Tibial nerve (tissue), 4 donors: ENCODE measurements at places on chromosomes 2 and 18.

GRCh38 chr2:181364492-181365170 lies 92.6 kb upstream of the ITGA4 start:
- no peak overlapping the region for H3K27ac ChIP-seq
- DNase-seq: no peak
- H3K36me3 ChIP-seq: no peaks in the 10 kb centered on the region

- no peaks in the 10 kb centered on the region for H3K36me3 ChIP-seq
- DNase-seq: no peak
- H3K4me1 ChIP-seq: no peaks in the 10 kb centered on the region
- no peak overlapping the region for H3K27ac ChIP-seq
- no peak overlapping the region for H3K4me3 ChIP-seq
These were observed 1038.6 kb downstream of the SOCS6 start for GRCh38 chr18:71327441-71327840.

- DNase-seq: no peak
- H3K27ac ChIP-seq: no peak overlapping the region
- no peak overlapping the region for H3K4me3 ChIP-seq
- H3K27me3 ChIP-seq: no peaks in the 10 kb centered on the region
- H3K36me3 ChIP-seq: no peaks in the 10 kb centered on the region
These were observed 252.4 kb upstream of the ZNF521 start for GRCh38 chr18:25604196-25604893.

- H3K36me3 ChIP-seq: no peaks in the 10 kb centered on the region
- H3K4me1 ChIP-seq: peaks cover 10% of the 10 kb centered on the region
- peak overlapping the region; percentile 36 for H3K4me3 ChIP-seq
These were observed 1.1 kb upstream of the BOLL start for GRCh38 chr2:197786010-197786877.

DNA sequence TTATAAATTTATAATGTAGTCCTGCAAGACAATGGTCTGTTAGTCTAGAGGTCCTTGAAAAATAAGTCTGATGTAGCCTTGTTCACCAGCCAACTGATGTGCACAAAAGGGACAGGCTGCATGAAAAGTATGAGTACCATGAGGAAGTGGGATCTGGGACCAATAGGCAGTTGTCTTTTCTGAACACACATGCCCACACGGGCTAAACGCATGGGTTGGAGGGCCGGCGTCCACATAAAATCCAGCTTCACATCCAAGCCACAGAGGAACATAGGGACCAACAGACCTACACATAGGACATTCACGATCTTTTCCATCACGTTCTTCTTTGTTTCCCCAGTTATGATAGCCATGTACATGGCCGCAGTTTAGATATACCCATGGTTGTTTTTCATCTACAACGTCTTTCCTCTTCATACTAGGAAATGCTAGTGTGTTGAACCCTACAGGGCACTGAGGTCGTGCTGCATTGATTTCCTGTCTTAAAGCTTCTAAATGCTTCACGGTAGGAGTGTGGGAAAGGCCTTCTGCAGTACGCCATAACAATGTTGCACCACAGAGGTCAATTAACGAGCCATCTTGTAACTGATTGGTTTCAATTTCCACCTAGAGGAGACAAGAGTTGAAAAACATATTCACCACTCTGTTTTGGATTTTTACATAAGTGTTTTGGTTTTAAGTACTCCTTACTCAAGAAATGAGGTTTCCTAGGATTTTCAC lies 49.4 kb downstream of the PELI1 start:
- H3K27ac ChIP-seq: no peak overlapping the region
- H3K4me1 ChIP-seq: peaks cover 20% of the 10 kb centered on the region
- no peak for DNase-seq
- no peak overlapping the region for H3K4me3 ChIP-seq
- peaks cover 2% of the 10 kb centered on the region for H3K36me3 ChIP-seq
- no peaks in the 10 kb centered on the region for H3K27me3 ChIP-seq

DNA sequence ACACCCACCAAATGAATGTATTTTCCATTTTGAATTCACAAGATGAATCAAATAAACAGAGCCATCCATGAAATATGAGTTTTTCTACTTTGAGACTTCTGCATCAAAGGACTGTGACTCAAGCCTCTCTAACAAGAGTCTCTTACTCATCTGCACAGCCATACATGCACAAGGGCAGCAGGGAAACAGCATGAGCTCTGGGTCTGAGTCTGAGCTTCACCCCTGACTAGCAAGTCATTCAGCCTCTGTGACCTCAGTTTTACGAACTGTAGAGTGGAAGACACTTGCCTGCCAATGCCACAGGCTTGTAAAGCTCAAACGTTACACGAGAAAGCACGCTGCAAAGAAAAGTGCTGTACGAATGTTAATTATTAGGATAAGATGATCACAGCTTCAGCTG lies 42.9 kb downstream of the MREG start:
- H3K27me3 ChIP-seq: no peaks in the 10 kb centered on the region
- no peaks in the 10 kb centered on the region for H3K4me1 ChIP-seq
- DNase-seq: no peak
- H3K4me3 ChIP-seq: no peak overlapping the region
- H3K36me3 ChIP-seq: no peaks in the 10 kb centered on the region
- no peak overlapping the region for H3K27ac ChIP-seq

GRCh38 chr2:204871231-204871953 lies 326.1 kb downstream of the PARD3B start:
- H3K4me1 ChIP-seq: peaks cover 43% of the 10 kb centered on the region
- no peaks in the 10 kb centered on the region for H3K36me3 ChIP-seq
- H3K4me3 ChIP-seq: no peak overlapping the region
- no peaks in the 10 kb centered on the region for H3K27me3 ChIP-seq
- H3K27ac ChIP-seq: no peak overlapping the region
- DNase-seq: no peak

DNA sequence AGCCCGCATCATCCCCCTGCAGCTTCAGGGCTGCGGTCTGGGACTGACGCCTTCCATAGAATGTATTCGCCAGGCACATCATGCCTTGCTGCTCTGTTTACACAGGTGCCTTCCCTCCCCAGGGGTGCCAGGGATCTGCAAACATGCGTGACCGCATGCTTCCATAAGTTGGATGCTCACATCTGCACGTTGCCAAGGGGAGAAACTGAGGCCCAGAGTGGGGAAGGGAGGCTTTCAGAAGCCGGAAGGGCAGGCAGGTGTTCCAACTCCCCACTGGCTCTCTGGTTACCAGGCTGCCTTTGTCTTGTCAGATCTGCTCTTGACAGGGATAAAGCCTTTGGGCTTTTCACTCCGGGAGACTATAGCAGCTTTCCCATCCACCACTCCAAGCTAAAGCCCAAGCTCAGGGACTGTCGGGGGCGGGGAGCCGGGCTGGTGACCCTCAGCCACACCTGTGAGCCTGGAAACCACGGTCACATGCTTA lies 125.8 kb upstream of the TNP1 start:
- no peaks in the 10 kb centered on the region for H3K36me3 ChIP-seq
- H3K4me1 ChIP-seq: no peaks in the 10 kb centered on the region

DNA sequence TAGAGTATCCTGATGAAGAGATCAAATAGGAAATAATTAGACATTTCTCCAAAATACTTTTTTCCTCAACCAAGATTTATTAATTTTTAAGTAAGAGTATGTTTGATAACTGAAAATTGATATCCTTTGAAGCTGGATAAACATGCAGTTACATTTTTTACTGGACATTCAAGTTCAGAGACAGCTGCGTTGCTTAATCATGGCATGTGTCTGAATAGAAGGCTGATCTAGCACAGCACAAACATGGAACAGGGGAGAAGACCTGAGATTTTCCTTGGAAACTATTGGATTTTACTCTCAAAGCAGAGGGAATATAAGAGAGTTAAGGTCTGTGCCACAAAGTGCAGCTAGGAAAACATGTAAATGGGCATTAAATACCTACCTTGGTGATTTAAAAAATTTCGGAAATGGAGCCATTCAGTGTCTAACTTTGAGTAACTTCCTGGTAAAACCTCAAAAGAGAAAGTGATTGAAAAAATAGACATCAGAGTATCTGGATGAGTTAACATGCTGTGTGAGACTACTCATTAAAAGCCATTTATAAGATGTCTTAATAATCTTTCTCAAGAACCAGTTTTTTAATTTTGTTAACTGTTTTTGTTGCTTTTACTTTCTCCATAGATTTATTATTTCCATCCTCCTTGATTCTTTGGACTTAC lies 31.8 kb downstream of the CRIM1 start:
- no peaks in the 10 kb centered on the region for H3K27me3 ChIP-seq
- no peak for DNase-seq
- H3K27ac ChIP-seq: no peak overlapping the region
- no peak overlapping the region for H3K4me3 ChIP-seq

DNA sequence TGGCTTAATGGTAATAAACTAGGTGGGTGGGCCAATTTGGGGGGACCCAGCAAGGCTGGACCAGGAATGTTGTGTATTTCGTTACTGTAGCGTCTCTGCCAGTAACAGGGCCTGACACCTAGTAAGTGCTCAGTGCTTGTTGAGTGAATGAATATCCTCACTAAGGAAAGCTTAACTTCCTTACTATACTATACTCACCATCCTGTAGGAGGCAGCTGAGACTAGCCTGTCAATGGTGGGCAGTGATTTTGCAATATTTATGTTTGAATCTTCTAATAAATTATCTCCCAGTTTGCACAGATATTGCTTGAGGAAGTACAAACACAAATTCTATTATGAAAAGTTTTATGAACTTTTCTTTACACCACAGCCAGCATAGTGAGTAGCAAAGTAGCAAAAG lies 370.7 kb upstream of the SYT4 start:
- no peaks in the 10 kb centered on the region for H3K36me3 ChIP-seq
- H3K27me3 ChIP-seq: no peaks in the 10 kb centered on the region
- H3K4me3 ChIP-seq: no peak overlapping the region
- no peaks in the 10 kb centered on the region for H3K4me1 ChIP-seq
- H3K27ac ChIP-seq: no peak overlapping the region
- DNase-seq: no peak

GRCh38 chr2:96699021-96699420 lies 40.8 kb downstream of the LMAN2L start:
- no peak overlapping the region for H3K27ac ChIP-seq
- no peaks in the 10 kb centered on the region for H3K27me3 ChIP-seq
- no peaks in the 10 kb centered on the region for H3K4me1 ChIP-seq
- no peak overlapping the region for H3K4me3 ChIP-seq

GRCh38 chr2:240995041-240996021 lies 3.1 kb upstream of the SNED1 start:
- H3K4me3 ChIP-seq: no peak overlapping the region
- peak overlapping the region; percentile 53 for H3K27ac ChIP-seq
- DNase-seq: no peak

- DNase-seq: no peak
- H3K4me3 ChIP-seq: no peak overlapping the region
- H3K27me3 ChIP-seq: no peaks in the 10 kb centered on the region
- H3K27ac ChIP-seq: no peak overlapping the region
- no peaks in the 10 kb centered on the region for H3K36me3 ChIP-seq
These were observed 347.1 kb downstream of the CLIP4 start for GRCh38 chr2:29462293-29462692.

GRCh38 chr2:169845016-169845415 lies 17.8 kb downstream of the UBR3 start:
- H3K27ac ChIP-seq: no peak overlapping the region
- peaks cover 5% of the 10 kb centered on the region for H3K4me1 ChIP-seq
- no peak overlapping the region for H3K4me3 ChIP-seq
- H3K27me3 ChIP-seq: no peaks in the 10 kb centered on the region

- DNase-seq: peak; percentile 36
- no peaks in the 10 kb centered on the region for H3K4me1 ChIP-seq
- no peaks in the 10 kb centered on the region for H3K36me3 ChIP-seq
These were observed 886 bp downstream of the PRKCE start for GRCh38 chr2:45652090-45653031.

GRCh38 chr18:51074605-51075004 lies 44.6 kb downstream of the SMAD4 start:
- no peak overlapping the region for H3K4me3 ChIP-seq
- no peaks in the 10 kb centered on the region for H3K4me1 ChIP-seq
- DNase-seq: no peak
- H3K27ac ChIP-seq: no peak overlapping the region
- H3K36me3 ChIP-seq: no peaks in the 10 kb centered on the region

DNA sequence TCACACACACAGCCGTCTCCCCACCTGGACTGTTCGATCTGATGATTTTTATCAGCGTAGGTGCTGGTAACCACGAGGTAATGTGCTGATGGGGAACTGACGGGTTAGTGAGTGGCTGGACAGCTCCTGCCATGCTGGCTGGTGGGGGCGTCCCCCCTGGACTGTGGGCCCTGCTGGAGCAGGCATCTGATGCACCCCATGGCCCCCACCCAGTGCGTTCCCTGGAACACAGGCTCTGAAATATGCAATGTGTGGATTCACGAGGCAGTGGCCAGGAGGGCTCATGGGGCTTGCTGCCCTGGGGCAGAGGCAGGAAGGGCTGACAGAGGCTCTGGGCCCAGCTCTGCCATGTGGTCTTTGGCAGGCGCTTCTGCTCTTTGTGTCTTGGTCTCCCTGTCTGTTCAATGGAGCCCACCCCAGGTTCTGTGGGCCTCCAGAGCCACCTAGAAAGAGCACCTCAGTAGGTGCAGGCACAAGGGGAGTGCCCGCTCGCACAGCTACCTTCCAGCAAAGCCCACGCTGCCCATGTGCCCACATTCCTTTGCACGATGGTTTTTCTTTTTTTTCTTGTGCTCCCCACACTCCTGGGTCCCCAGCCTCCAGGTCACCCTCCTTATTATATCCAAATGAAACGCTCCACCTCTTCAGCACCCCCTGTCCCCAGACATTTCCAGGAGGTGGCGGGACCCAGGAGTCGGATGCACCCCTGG lies 10.3 kb upstream of the PXDN start:
- DNase-seq: no peak
- no peaks in the 10 kb centered on the region for H3K36me3 ChIP-seq
- H3K4me3 ChIP-seq: no peak overlapping the region
- no peak overlapping the region for H3K27ac ChIP-seq
- H3K4me1 ChIP-seq: no peaks in the 10 kb centered on the region
- H3K27me3 ChIP-seq: no peaks in the 10 kb centered on the region

DNA sequence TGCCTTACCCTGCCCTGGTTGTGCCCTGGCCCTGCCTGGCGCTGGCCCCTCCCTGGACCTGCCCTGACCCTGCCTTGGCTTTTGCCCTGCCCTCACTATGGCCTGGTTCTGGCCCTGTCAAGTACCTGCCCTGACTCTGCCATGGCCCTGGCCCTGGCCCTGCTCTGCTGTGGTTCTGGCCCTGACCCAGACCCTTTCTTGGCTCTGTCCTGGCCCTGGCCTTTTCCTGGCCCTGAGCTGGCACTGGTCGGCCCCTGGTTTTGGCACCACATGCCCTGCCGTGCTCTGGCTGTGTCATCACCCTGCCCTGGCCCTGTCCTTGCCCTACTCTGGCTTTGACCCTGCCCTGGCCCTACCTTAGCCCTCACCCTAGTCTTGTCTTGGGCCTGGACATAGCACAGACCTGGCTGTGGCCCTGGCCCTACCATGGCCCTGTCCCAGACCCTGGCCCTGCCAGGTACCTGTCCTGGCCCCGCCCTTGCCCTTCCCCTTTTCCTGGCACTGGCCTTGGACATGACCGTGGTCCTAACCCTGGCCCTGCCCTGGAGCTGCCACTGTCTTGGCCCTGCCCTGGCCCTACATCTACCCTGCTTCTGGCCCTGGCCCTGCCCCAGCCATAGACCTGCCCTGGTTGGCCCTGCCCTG lies 4.8 kb upstream of the ANKRD62 start:
- H3K27me3 ChIP-seq: no peaks in the 10 kb centered on the region
- H3K4me1 ChIP-seq: no peaks in the 10 kb centered on the region
- no peak for DNase-seq
- H3K4me3 ChIP-seq: no peak overlapping the region
- no peak overlapping the region for H3K27ac ChIP-seq
